ENCODE measurements at places on chromosomes 3 and 15.

GRCh38 chr15:70587896-70588567, 175.3 kb downstream of the UACA start:
- no peak for DNase-seq

DNA sequence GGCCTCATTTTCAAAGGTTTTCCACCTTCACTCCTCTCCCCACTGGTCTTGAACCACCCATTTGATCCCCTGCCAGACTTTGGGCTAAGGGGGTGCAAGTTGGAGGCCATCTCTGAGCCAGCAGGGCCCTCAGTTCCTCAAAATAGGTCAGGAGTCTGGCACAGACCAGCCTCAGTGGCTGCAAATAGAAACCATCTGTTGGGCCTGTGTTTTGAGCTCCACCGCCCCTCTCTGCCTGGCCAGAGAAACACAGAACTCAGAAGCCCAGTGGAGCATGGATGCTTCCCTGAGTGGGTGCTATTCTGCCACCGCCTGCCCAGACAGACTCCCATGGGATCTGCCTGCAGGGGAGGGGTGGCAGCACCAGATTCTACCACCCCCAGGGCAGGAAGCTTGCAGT, 56.3 kb downstream of the CORO2B start:
- DNase-seq = no peak

GRCh38 chr15:49621887-49622286, 1.0 kb downstream of the DTWD1 start:
- no peak for DNase-seq

- no peak for DNase-seq
These were observed 21.7 kb downstream of the TMEM43 start for GRCh38 chr3:14146381-14147065.

GRCh38 chr3:157132936-157133335, 27.0 kb downstream of the CCNL1 start:
- DNase-seq = no peak

GRCh38 chr3:187022403-187023029, 92.2 kb downstream of the ST6GAL1 start:
- no peak for DNase-seq

DNA sequence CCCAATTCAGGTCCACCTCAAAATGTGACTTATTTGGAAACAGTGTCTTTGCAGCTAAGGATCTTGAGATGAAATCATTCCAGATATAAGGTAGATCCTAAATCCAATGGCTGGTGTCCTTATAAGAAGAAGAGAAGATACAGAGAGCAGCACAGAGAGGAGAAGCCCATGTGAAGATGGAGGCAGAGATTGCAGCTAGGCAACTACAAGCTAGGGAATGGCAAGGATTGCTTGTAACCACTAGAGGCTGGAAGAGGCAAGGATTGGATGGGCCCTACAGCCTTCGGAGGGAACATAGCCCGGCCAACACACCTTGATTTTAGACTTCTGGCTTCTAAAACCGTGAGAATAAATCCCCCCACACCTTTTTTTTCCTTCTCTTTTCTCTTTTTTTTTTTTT, 38.5 kb downstream of the SYN2 start:
- DNase-seq = no peak

GRCh38 chr3:30248423-30248822, 358.0 kb upstream of the TGFBR2 start:
- no peak for DNase-seq

GRCh38 chr15:71151081-71151480, 35.8 kb downstream of the THSD4 start:
- DNase-seq = no peak

DNA sequence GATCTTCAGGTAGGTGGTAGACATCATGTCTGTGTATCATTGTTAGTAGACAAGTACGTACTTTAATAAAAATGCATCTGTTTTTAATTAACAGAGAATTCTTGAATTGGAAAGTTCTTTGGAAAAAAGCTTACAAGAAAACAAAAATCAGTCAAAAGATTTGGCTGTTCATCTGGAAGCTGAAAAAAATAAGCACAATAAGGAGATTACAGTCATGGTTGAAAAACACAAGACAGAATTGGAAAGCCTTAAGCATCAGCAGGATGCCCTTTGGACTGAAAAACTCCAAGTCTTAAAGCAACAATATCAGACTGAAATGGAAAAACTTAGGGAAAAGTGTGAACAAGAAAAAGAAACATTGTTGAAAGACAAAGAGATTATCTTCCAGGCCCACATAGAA, 149.1 kb upstream of the LRRFIP2 start:
- no peak for DNase-seq

- DNase-seq = no peak
These were observed 119.1 kb downstream of the B3GALNT1 start for GRCh38 chr3:160986069-160986468.

GRCh38 chr3:152611905-152612304, 223.0 kb upstream of the P2RY1 start:
- no peak for DNase-seq

- no peak for DNase-seq
These were observed 630.4 kb upstream of the TBL1XR1 start for GRCh38 chr3:177827511-177828207.

- no peak for DNase-seq
These were observed 93.9 kb downstream of the IL5RA start for GRCh38 chr3:3016226-3016625.

DNA sequence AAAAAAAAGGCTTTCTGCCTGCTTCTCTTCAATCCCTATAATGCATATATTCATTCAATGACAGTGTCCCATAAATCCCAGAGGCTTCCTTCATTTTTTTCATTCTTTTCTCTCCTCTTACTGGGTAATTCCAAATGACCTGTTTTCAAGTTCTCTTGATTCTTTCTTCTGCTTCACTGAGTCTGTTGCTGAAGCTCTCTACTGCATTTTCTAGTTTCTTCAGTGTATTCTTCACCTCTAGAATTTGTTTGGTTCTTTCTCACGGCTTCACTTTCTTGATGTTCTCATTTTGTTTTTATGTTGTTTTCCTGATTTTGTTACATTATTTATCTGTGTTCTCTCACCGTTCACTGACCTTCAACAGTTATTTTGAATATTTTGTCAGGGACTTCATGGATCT, 141.6 kb downstream of the SCAPER start:
- DNase-seq = no peak

DNA sequence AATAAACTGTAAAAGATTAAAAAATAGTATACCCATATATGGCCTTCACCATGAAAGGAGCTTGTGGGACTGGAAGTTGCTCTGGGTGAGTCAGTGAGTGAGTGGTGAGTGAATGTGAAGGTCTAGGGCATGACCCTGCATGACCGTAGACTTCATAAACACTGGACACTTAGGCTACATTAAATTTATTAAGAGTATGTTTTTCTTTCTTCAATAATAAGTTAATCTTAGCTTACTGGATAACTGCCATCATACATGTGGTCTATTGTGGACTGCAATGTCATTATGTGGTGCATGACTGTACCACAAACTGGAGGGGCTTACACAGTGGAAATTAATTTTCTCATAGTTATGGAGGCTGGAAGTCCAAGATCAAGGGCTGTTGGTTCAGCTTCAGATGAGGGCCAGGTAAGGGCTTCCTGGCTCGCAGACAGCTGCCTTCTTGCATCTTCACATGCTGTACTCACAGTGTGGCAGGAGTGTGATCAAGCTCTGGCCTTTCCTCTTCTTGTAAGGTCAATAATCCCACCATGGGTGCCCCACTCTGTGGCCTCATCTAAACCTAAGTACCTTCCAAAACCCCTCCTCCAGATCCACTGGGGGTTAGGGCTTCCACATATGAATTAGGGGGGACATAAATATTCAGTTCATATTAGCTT, 40.8 kb upstream of the PRR23E start:
- DNase-seq = no peak

- DNase-seq = no peak
These were observed 56.1 kb upstream of the CMSS1 start for GRCh38 chr3:99761415-99762165.

DNA sequence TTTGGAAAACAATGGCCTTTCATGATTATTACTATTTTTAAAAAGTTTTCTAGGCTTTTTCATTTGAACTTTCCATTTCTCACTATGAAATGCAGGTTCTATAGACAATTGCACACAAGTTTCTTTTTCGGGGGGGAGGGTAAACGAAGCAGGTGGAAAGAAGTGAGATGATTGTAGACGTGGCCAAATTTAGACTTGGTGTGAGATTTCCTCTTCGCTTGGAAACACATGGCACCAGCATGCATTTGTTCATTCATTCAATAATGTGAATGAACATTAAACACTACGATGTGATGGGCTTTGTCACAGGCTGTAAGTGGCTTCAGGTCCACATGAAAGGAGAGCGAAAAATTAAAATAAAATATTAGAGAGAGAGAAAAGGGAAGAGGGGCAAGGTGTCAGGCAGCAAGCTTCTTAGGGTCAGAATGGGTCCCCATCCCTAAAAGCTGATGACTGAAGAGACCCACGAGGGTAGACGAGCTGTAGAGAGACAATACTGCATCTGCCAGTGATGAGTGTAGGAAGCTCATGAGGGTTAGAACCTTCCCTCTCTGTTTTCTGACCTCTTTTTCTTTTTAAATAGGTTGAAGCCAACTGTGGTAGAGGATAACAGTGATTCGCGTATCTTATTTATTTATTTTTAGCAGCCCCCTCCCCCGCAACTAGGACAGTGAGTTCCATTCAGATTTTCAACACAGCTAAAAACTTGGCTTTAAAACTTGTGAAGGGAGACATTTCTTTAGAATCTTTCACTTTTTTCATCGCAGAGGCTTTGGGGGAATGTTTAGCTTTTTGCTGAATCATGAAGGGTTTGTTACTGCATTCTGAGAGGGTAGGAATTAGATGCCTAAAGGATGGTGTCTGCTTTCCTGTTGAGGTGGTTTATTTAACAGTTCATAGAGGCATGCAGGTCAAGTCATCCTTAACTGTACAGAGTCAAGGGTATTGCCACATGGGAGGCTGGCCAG, 36.2 kb downstream of the GAP43 start:
- DNase-seq = no peak

DNA sequence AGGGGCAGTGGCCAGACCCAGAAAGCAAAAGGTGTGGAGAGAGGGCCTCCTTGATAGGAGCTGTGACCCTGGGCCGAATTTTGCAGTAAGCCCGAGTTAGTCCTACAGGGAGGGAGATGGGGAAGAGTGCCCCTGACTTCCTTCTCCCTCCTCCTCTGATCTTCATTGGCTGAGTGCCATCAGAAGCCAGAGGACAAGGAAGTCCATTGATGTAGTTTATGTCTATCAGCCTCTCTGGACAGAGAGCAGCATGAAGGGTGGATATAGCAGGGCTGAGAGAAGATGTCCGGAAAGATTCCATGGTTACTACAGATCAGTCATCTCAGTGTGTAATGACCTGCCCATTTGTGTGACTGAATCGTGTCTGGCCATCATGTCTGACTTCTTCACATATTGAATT, 102.5 kb upstream of the FAM3D start:
- DNase-seq = no peak

- no peak for DNase-seq
These were observed 8.5 kb upstream of the KLHL6 start for GRCh38 chr3:183564046-183564445.

DNA sequence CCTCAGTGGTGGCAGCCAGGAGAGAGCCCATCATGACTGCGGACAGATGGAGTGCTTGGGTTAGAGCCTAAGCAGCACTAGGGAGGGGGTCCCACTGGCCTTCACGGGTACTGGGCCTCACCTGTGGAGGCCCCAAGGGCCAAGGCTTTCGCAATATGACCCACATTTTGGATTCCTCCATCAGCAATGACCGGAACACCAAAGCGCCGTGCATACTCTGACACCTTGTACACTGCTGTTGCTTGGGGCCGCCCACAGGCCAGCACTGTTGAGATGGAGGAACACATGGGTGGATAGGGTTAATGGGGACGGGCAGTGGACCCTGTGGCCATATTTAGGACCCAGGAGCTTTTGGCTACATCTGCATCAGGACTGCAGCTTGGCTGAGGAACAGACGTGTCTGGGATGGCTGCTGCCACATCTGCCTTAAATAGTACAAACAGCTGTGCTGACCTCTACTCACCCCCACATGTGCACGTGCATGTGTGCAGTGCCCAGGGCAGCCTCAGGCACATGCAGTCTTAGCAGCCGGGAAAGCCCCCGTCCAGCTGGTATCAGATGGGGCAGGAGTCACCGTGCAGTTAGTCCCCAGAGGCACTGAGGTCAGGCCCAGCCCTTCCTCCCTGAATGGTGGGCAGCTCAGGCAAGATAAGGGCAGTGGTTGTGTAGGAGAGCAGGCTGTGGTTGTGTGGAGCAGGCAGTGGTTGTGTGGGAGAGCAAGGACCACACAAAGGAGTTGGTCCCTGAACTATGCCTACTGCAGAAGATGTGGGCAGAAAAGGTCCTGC, 3.3 kb downstream of the NDUFAF3 start:
- DNase-seq = no peak

DNA sequence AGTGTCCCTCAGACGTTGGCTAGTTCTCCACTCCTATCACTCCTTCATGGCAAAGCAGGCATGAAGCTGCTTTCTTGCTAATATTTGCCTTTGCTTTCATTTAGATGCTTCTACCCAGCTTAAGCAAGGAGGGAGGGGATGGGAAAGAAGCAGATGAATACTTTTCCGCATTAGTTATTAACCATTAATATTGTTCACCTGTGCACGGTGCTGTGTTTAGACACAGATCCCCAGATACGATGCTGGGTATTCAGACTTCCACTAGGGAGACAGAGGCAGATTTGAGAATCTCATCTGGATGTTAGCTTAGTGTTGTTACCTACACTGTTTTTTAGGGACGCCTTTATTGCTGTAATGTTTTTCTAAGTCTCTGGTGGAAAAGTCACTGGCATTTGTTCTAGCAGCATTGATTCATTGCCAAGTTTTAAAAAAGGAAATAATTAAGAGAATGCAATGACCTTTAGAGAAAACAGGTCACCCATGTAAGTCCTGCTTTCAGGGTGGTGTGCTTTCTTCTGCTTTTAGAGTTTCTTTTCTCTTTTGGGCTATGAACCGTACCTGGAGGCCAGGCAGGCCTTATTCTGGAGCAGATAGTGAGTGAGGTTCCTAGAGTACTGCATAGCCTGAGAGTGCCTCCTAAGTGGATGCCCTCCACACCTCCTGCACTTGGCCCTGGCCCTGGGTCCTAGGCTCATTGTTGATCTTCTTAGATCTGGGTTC, 55.5 kb downstream of the MYZAP start:
- DNase-seq = no peak

GRCh38 chr3:150447084-150447483, 39.0 kb downstream of the TSC22D2 start:
- no peak for DNase-seq

GRCh38 chr15:38535491-38536200, 29.0 kb downstream of the RASGRP1 start:
- no peak for DNase-seq

DNA sequence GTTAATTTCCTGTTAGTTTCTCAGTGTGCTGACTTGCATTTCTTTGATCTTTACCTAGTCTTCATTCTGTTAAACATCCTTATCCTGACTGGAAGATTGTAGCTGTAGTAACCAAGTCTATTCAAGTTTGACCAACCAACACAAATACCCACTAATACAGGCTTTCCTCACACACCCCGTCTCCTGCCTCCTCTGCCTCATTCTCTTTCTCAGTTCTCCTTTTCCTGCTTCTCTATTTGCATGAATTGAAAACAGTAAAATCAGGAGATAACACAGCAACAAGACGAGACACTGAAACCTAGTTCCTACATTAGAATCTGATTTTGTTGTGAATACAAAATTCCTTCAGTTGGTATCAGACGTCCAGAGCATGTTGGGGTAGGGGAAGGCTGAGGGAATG, 116.9 kb upstream of the ARPP21 start:
- DNase-seq = no peak

GRCh38 chr3:173739726-173740125, 342.2 kb downstream of the NLGN1 start:
- DNase-seq = no peak

Measured in GM12892 (cell line).